A549 treated with RU486 at 1 μM for 4 hours (cell line): ENCODE measurements at places on chromosomes 1 and 21. TPM values are rescaled to one million over a fixed set of nuclear protein-coding genes. Genes with fewer than 3 reads are reported as not detected.

ELF3 gene
- 217 to 287 TPM (median 256 TPM) in 5 replicates for total RNA-seq

KDF1 gene
- total RNA-seq: 0.15 TPM in 1 of 5 replicates, not detected in the others

TRPM2 gene
- 5.2 to 10.6 TPM (median 8.9 TPM) in 5 replicates for total RNA-seq

SEC16B gene
- 0.49 to 1.4 TPM (median 0.79 TPM) in 5 replicates for total RNA-seq

TLCD4 gene
- total RNA-seq: 3.6 to 11.1 TPM (median 10.4 TPM) in 5 replicates

OPRD1 gene
- 0.02 to 0.14 TPM (median 0.03 TPM) in 5 replicates for total RNA-seq

LCK gene
- 0.05 to 0.08 TPM in 2 of 5 replicates, not detected in the others for total RNA-seq

SH3BGRL3 gene
- total RNA-seq: 116 to 199 TPM (median 158 TPM) in 5 replicates
